H54 (cell line): ENCODE measurements at places on chromosomes 4 and X.

GRCh38 chr4:85606505-85606904 is 131.6 kb downstream of the ARHGAP24 start:
- no peak for DNase-seq

DNA sequence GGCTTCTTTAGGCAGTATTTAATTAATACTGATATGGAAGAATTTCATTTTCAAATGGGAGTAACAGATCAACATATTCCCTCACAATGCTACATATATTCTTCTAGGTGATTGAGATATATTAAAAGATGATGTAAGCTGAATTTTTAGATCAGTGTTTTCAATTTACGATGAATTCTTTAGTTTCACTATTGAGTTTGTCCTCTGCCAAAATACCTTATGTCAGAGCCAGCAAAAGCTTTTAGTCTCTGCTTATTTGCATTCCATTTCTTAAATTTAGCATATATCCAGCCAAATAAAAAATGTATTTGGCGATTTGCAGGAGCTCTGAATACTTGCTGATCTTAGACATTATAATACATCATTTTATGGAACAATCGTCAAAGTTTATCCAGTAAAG is 144.3 kb downstream of the MOSPD2 start:
- DNase-seq = no peak

GRCh38 chrX:121307449-121307848 is 260.0 kb downstream of the GLUD2 start:
- DNase-seq = no peak

GRCh38 chrX:53714580-53715345 is 28.2 kb upstream of the HUWE1 start:
- no peak for DNase-seq

GRCh38 chr4:169033660-169034059 is 23.6 kb upstream of the CBR4 start:
- no peak for DNase-seq
